ENCODE measurements at places on chromosomes 5 and 9.

GRCh38 chr5:5270958-5271785 is 131.0 kb downstream of the ADAMTS16 start:
- DNase-seq: peak; percentile 77

DNA sequence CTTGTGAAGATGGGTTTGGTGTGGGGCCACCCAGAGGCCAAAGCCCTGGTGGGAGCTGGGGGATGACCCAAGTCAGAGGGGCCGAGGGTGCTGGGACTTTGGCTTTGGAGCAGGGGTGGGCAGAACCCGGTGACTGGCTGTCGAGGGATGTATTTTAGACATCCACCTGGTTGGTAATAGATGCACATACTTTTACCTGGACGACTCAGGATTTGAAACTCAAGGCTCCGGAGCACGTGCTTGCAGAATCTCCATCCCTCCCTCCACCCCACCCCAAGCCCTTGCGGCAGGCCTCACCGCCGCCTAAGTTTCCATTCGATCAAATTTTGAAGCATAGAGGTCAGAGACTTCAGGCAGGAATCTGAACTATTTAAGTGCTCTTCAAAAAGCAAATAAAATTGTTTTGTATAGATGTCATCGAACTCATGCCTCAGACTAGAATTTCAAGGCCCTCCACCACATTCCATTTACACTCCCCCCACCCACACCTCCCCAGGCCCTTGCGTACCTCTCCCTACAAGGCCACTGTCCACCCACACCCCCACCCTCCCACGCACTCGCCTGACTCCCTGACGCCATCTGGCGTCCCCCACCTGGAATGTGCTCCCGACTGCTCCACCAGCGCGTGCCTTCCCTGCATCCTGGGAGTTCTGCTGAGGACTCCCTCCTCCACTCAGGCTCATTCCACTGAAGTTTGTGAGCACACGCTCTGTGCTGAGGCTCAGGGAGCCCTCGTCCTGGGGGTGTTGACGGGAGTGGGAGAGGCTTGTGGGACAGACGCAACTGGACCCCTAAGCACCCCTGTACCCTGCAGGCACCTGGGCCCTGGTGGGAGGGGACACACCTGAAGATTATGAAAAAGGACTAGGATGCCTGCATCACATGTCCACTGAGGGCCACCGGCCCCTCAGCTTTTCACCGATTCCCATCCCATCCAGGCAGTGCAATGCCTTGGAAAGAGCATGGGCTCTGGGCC is 56.4 kb upstream of the RPL26L1 start:
- DNase-seq: peak; percentile 96

DNA sequence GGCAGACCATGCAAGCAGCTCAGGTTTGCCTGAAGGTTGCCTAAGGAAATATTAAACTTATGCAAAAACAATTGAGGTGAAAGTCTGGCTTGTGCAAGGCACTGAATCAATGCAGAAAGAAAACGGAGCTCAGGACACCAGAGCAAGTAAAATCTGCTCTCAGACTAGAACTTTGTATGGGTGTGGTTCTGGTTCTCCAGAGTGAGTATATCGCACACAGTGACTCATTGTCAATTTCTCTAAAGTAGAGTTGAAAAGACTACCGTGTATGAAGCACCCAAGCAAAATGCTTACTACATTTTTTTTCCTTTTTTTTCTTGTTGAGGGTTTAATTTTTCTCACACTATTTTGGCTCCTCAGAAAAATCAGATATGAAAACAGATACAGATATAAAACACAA is 650.3 kb upstream of the CDH10 start:
- no peak for DNase-seq

DNA sequence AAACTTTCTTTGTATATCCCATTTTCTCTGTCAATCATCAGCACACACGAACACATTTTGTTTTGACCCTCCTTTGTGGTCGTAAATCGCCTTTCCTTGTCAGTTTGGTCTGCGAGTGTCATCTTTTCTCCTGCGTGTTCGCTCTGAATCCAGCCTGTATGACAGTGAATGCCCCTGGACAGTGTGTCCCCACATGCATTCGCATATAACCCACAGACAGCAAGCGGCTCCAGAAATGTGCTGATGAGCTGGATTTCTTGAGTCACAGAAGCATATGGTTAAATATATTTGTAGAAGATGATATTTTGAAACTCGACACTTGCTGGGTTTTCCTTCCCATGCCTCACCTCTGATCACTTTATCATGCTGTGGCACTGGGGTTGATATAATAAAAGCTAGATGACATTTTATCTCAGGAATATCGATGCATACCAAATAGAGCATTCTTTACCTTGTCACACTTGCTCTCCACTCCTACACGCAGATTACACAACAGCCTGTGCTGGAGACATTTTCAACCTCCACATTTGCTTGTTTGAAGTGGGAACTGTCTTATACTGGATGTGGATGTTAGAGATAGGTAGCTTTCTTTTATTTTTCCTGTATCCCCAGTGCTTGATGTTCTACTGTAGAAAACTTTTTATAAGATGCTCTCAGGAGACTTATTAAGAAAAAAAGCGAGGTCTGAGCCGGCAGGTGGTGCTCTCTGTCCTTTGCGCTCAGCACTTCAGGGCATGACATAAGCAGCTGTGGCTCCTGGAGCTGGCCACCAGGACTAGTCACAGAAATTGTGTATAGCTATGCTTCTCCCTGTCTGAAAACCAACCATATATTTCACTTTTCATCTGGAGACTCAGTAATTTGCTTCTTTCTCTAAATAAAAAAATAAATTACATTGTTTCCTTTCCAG is 215.1 kb downstream of the SH3GL2 start:
- DNase-seq: peak; percentile 4

- DNase-seq: no peak
Measured at GRCh38 chr9:134935701-134936345, 18.1 kb upstream of the FCN1 start.

DNA sequence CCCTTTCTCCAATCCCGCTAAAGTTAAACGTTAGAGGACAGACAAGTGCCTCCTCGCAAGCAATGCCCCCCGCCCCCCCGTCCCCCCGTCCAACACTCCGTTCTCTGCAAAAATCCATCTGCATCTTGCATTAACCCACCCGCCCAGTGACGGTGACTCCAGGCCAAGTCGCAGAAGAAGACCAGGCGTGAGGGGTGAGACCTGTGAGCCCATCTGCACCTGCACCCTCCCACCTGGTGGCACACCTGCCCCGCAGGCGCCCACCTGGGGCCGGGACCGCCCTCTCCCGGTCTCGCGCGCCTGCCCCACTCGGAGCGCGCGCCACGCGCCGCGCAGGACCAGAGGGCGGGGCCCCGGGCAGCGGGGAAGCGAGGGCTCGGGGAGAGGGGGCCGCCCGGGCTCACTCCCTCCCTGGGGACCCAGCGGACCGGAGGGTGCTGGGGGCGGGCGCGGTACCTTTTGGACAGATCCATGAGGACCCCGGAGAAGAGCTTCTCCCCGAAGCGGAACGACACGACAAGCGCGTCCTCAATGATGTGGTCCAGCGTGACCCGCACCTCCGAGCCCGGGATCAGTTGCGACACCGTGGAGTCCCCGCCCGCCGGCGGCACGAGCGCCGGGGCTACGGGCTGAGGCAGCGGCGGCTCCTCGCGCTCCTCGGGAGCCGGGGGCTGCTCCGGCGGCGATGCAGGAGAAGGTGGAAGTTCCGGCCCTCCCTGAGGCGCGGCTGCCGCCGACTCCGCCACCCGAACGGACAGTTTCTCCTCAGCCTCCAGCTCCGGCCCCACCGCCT is 705 bp downstream of the PWWP2A start:
- no peak for DNase-seq

DNA sequence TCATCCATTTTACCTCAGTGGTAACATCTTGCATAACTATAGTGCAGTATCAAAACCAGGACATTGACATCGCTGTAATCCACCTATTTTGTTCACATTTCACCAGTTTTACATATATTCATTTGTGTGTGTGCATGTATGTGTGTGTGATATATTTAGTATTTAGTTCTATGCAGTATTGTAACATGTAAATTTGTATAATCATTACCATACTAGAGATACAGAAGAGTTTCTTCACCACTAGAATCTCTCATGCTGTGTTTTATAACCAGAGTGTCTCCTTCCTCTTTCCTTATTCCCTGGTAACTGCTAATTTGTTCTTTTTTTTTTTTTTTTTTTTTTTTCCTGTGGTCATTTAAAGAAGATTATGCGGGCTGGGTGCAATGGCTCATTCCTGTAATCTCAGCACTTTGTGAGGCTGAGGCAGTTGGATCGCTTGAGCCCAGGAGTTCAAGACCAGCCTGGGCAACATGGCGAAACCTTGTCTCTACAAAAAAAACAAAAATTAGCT is 11.0 kb downstream of the RASA1 start:
- DNase-seq: no peak

DNA sequence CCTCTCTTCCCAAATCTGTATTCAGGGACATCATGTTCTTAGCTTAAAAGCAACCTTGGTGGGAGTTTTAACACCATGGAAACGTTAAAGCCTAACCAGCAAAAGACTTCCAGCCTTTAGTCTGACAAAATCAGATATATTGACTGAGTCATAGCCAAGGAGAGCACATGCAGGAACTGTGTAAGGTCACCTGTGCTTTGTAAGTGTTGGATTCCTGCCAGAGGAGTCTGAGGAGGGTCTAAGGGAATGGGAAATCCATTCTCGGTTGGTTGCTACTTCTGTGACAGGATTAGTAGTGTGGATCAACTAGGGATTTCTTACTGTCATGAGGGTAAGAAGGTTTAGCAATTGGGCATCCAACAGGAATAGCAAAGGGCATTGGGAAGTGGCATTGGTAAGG is 142.0 kb upstream of the CHD1 start:
- no peak for DNase-seq

GRCh38 chr5:67375606-67376005 is 179.0 kb upstream of the CD180 start:
- no peak for DNase-seq

- DNase-seq: no peak
Measured at GRCh38 chr9:116627433-116627832, 59.7 kb upstream of the TRIM32 start.

DNA sequence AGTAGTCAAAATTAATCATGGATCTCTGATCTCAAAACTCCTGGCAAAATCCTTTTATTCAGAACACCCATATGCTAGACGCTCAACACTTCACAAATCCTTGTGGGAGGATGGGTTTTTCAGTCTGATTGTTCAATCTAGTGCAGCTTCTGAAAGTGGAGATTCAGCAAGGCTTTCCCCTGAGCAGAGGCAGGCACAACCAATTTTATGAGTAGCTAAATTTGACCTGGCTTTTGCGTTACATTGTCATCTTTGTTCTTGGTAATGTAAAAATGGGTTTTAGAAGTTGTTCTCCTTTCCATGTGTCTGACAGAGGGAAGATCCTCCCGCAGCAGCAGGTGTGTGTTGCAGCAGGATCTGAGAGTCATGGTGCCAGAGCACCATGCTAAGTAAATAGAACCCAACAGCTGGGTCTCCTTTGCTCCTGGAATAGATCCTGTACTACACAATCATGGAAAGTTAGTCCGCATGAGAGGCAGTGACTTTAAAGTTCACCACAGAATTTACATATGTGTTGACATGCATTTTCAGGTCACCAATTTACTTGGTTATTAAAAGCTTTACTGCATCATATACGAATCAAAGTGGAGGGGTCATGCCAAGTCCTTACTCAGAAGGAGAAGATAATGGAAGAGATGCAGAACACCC is 70.1 kb upstream of the MEF2C start:
- DNase-seq: no peak

GRCh38 chr5:172235132-172235780 is 41.3 kb downstream of the EFCAB9 start:
- DNase-seq: peak; percentile 48

GRCh38 chr9:124386201-124386600 is 29.0 kb downstream of the PSMB7 start:
- no peak for DNase-seq

DNA sequence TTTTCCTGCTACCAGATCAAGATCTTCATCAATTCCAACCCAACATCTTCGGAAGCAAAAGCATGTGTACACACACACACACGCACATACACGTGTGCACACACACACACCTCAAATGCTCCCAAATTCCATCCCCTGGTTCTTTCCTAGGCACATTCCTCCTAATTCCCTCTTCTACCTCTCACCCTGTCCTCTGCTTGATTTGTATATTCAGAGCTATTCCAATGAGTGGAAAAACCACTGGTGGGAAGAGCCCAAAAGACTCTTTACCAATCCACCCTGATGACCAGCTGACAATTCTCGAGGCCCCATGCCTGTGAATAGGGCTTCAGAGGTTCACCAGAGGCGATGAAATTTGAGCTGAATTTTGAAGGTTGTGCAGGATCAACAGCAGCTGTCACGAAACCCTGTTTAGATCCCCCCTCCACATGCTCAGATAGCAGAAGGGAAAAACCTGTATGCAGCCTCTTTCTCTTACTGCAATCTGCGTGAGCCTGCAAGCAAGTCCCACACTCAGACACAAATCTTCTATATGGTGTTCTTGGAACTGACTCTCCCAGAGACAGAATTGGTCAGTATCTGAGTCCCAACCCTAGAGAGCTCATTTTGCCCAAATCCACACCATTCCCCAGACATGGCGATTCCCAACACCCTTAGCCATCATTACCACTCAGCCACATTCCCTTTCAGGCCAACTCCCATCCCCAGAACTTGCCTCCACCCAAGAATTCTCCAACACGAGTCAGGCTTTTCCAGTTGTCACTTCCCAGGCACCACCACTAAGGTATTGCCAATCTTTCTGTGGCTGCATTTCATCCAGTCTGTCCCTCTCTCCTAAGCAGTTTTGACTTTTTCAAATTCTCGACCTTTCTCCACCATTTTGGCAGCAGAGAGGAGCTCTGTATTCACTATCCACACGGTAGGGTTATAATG is 4.3 kb upstream of the TRIO start:
- DNase-seq: no peak

- no peak for DNase-seq
Measured at GRCh38 chr5:34501016-34501415, 155.1 kb upstream of the RAI14 start.

DNA sequence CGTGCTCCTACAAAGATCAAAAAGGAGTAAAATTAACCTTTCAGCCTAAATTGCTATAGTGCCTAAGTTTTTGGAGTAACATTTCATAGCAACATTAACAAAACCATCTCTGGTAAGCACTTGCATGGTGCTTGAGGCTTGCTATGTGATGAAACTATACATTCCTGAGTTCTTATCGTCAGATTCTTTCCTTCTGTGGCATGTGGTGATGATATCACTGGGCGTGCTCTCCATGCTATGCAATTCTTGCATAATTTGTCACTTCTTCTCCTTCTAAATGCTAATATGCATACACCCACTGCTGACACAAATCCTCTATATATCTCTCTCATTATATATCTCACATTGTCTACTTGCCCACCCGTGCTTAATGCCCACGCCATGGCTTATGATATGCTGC is 2019.9 kb downstream of the MAT2B start:
- no peak for DNase-seq

- no peak for DNase-seq
Measured at GRCh38 chr5:112635276-112635675, 102.4 kb upstream of the APC start.

DNA sequence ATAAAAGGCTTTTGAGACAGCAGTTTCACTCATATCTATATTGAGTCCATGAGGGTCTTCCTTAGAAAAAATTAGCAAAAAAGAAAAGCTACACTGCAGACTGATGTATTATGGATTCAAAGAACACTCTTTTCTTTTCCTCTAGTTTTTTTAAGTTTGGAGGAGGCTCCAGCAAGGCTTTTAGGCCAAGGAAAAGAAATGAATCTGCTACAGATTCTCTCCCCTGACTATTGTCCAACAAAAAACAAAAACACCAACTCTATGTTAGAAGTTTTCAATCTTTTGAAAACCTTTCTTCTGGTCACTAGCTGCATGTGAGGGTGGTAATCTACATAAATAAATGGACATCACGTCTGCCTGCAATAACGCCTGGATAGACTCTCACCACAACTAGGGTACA is 310.4 kb downstream of the ARL15 start:
- no peak for DNase-seq

All from AG10803 (cell line).